ENCODE measurements at places on chromosomes 16 and 17.

- no peak for DNase-seq
These were observed 7.0 kb upstream of the TMIGD1 start for GRCh38 chr17:30340801-30341356.

- DNase-seq = no peak
These were observed 46.8 kb upstream of the PSMD7 start for GRCh38 chr16:74249846-74250245.

GRCh38 chr16:77467821-77468335 is 33.0 kb upstream of the ADAMTS18 start:
- no peak for DNase-seq

DNA sequence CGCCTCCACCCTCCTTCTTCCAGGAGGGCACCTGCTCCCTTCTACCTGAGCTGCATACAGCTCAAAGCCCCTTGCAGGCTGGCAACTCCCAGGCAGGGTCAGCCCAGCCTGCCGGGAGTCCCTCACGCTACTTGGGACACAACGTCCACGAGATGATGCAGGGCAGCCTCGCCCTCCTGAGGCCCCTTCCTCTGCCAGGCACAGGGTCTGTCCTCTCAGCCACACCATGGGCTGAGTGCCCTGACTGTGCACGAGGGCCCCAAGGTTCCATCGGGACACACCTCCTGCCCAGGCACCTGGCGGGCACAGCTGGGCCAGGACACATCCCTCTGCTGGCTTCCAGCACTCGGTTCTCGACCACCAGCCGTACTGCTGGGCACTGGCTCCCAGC is 30.9 kb upstream of the ZC3H18 start:
- DNase-seq = no peak

DNA sequence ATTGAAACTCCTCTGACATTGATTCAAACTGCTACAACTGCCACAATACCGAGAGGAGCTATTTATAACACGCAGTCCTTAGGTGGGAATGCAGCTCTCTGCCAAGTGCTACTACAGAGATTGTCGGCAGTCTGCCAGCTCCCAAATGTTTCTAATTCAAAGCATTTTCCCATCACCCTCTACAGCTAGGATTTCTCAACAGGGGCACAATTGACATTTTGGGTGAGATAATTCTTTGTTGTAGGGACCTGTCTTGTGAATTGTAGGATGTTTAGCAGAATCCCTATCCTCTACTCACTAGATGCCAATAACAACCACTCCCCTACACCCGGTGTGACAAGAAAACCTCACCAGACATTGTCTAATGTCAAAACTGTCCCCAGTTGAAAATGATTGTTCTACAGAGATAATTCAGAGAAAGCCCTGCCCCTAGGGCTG is 7.8 kb upstream of the N4BP1 start:
- DNase-seq = no peak

DNA sequence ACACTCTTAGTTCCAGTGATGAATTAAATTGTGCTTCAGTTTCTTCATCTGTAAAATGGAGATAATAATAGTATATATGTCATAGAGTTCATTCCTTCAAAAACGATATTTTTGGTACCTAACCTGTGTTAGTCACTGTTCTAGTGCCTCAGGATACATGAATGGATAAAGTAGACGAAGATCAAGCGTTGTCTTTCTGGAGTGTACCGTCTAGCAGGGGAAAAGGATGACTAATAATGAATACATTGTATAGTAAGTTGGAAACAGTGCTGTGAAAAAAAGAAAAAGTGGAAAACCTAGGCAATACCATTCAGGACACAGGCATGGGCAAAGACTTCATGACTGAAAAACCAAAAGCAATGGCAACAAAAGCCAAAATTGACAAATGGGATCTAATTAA is 8.6 kb downstream of the KRT10 start:
- no peak for DNase-seq

GRCh38 chr17:61464130-61464842 is 12.1 kb downstream of the TBX4 start:
- no peak for DNase-seq

DNA sequence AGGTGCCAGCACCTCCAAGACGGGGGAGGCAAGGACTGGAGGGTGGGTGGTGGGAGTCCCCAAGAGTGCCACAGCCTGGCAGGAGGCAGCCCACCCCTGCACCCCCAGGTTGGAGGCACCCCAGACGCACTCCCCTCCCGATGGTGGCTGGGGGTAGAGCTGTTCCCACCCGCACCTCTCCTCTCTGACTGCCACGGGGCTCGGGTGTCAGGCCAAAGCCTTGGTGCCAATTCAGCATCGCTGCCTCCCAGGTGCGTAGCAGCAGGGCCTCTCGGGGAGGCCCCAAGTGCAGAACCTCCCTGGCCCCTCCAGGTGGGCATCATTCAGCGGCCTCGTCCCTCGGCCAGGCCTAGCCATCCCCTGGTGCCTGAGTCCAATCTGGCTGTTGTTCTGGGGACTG is 81.1 kb downstream of the ENGASE start:
- DNase-seq = no peak

- no peak for DNase-seq
These were observed 55.3 kb upstream of the MTSS2 start for GRCh38 chr16:70740914-70741782.

DNA sequence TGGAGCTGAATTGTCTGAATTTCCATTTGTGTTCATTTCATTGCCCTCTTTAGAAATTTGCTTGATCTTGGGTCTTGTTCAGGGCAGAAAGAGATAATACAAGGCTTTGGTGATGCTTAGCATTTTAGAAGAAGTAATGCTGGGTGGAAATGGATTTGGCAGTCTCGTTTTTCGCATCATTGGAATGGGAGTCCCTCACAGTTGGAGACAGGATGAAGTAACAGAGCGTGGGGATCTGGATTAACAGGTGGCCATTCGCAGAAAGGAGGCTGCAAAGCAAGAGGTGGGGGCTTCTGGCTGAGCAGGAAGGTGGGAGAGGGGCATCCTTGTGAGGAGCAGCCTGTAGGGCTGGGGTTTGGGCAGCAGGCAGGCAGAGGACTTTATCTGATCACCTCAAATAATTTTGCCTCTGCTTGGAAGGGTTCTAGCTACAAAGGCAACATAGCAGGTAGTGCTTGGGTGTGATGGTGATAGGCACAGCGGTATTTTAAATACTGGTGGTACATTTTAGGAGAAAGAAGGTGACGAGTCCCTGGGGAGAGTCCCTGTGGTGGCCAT is 17.0 kb downstream of the KSR1 start:
- no peak for DNase-seq

- DNase-seq = no peak
These were observed 71.4 kb downstream of the MARF1 start for GRCh38 chr16:15571557-15571956.

GRCh38 chr17:82710499-82711232 is 5.8 kb upstream of the FN3KRP start:
- no peak for DNase-seq

DNA sequence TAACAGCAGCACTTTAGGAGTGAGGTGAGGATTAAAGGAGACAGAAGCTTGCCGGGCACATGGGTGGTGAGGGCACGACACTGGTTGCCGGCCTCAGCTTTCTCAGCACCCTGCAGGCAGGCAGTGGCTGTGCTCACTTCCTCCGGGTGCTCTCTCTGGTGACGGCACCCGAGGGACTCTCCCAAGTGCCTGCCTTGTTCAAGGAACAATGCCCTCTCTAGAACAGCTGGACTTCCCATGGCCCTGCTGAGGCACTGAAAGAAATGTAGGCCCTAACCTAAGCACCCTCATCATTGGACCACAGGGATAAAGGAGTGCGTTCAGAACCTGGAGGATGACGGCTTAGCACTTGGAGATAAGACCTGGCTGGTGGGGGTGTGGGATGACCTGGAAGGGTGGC is 72.7 kb downstream of the N4BP1 start:
- DNase-seq = no peak

GRCh38 chr17:72189768-72190593 is 69.2 kb downstream of the SOX9 start:
- DNase-seq = no peak

DNA sequence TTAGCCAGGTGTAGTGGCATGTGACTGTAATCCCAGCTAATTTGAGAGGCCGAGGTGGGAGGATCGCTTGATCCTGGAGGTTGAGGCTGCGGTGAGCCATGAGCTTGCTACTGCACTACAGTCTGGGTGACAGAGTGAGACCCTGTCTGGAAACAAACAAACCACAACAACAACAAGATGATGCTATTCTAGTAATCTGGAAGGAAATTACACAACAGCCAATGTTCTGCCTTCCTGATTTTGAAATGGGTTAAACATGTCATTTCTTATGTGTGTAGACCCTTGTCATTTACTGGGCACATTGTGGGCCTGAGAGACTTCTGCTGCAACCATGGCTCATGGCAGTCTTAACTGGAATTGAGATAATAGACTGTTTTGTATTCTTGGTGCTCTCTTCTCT is 5.9 kb downstream of the COQ7 start:
- DNase-seq = no peak

- DNase-seq = no peak
These were observed 26.4 kb downstream of the CASKIN2 start for GRCh38 chr17:75488693-75489510.

- DNase-seq = no peak
These were observed 27.4 kb downstream of the BCO1 start for GRCh38 chr16:81265658-81266451.

DNA sequence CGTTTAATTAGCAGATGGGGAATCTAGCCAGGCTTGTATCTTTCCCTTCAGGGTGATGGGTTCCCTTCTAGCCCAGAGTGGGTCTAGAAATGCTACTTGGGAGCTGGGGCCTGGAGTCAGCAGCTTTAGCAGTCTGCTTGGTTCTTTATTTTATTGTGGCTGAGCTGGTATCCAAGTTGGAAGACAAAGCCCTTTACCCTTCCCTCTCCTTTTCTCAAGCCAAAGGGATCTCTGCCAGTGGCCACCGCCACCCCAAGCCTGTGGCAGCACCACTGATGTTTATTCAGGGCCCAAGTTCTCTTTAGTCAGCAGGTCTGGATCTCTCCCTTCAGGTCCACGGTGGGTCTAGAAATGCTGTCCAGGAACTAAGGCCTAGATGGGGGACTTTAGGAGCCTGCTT is 215.2 kb downstream of the SPECC1 start:
- DNase-seq = no peak

- no peak for DNase-seq
These were observed 16.3 kb upstream of the BCAR1 start for GRCh38 chr16:75267631-75268264.

DNA sequence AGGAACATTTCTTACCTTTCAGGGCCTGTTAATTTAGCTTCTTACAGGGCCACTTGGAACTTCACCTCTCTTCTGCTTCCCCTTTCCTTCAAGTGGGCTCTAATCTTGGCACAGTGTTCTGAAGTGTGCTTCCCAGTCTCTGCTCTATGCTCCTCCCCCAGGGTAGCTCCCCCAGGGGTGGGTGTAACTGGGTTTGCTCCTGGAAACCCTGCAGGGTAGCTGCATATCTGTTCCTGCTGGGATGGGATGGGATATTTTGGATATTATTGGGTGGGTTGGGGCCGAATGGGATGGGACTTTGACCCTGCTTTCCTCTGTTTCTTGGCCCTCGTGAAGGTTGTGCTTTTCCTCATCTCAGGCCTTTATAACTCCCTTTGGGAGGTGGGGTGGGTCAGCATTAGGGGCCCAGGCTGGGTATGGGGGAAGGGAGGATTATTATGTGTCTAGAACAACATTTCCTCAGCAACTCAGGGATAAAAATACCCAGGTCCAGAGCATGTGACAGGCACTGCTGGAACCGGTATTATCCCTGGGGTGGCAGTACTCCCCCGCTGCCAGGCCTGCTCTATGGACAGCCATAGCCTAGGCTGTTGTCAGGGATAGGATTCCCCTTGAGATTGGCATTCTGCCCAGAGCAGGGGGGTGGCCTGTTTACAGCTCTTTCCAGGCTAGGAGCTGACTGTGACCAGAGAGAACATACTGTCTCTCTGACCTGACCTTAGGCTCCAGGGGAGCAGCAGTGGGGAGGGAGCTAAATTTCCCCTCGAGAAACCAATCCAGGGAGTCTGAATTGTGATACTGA is 5.0 kb downstream of the NFE2L1 start:
- DNase-seq = no peak

- DNase-seq = no peak
These were observed 46.4 kb upstream of the KLHDC4 start for GRCh38 chr16:87812200-87812656.

DNA sequence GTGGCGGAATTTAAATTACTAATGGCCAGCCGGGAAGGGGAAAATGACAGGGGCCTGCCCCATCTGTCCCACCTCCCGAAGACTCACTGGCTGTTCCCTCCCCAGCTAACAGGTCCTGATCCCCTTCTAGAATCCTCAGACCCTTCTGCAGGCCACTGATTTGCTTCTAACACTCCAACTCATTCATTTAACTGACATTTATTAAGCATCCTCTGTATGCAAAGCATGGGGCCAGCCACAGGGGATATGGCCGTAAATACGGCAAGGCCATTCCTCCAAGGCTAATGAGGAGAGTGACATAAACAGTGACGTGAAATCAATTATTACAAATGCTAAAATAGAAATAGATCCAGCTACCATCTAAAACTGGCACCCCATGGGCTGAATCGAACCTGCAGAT is 195.3 kb downstream of the GSG1L start:
- DNase-seq = no peak

DNA sequence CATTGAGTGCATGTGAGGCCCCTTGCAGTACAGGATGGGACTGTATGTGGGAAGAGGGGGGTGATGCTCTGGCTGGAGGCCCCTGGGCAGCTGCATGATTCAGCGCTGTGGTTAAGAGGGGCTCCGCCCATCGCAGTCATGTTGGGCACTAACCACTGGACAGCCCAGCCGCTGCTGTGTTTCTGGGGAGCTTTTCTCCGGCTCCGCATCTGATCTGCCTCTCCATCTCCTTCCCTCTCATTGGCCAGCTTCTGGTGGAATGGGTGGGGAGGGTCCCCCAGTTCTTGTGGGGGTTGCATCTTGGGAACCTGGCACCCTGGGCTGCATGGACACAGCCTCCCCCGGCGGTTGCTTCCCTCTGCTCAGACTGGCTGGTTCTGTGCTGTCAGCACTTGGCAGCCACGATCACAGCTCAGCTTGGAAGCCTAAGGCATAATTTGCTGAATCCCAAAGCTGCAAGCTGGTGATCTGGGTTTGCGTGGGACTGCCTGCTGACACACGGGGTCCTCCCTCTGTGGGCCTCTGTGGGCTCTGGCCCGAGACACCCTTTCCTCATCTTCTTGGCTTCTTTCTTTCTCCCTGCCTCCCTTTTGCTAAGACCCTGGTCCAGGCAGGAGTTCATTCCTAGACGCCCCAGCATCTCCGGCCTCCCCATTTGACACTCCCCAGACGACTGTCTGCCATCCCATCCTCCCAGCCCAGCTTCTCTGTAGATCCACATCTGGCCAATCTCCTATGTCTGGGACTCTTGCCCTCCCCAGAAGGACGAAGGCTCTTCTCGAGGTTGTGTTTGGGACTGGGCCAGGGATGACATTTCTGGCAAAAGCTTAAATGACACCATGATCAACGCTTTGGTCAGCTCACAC is 168.3 kb downstream of the SEC14L1 start:
- DNase-seq = no peak

- DNase-seq = no peak
These were observed 12.3 kb upstream of the ADCY7 start for GRCh38 chr16:50254072-50254471.

GRCh38 chr17:27471321-27472269 is 15.3 kb downstream of the KSR1 start:
- peak; percentile 94 for DNase-seq

- DNase-seq = no peak
These were observed 19.8 kb upstream of the BBS2 start for GRCh38 chr16:56539656-56540055.

- DNase-seq = no peak
These were observed 15.4 kb upstream of the ERN1 start for GRCh38 chr17:64145375-64145750.

All from stimulated activated CD4-positive, alpha-beta T cell treated with anti-CD3 and anti-CD28 coated beads, Interleukin-1b, Interleukin-23, amount 100 ng/mL, for 48 hours (primary cell).